Stimulated activated CD8-positive, alpha-beta memory T cell treated with anti-CD3 and anti-CD28 coated beads, Interleukin-7, amount 100 ng/mL, for 24 hours (primary cell): ENCODE measurements at places on chromosomes 5 and 9.

DNA sequence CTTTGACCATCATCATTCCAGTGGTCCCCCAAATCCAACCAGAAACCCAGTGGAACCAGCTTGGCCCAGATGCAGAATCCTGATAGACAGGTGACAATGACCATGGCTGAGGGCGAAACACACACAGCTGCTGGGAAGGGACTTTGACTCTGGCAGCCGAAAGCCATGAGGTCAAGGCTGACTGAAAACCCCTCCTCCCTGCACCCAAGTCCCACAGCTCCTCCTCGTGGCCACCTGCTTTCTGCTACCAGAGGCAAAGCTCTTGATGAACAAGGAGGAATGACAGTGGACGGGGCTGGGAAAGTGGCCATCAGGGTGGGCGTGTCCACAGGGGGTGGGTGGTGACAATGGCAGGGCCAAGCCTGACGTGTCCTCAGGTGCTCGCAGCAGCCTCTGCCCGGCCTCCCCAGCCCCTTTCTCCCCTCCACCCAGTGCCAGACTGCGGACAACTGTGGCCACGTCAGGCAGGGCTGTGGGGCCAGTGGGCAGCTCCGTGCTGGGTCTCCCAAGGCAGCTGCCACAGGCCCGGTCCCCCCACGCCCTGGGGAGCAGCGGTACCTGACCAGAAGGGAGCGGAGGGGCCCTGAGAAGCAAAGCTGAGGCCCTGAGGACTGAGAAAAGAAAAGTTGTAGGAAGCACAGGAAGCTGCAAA is 30.8 kb upstream of the SARDH start:
- DNase-seq, result no peak

- DNase-seq, result no peak
Measured at GRCh38 chr9:108271646-108272348, 584.0 kb downstream of the ACTL7B start.

DNA sequence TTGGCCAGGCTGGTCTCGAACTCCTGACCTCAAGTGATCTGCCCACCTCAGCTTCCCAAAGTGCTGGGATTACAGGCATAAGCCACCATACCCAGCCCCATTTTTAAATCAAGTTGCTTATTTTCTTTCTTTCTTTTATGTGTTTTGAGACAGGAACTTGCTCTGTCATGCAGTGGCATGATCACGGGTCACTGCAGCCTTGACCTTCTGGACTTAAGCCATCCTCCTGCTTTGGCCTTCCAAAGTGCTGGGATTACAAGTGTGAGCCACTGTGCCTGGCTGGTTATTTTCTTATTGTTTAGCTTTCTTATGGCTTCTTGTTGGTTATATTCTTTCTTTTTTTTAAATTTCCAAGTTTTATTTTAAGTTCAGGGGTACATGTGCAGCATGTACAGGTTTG is 79.7 kb upstream of the C5orf63 start:
- DNase-seq, result no peak

DNA sequence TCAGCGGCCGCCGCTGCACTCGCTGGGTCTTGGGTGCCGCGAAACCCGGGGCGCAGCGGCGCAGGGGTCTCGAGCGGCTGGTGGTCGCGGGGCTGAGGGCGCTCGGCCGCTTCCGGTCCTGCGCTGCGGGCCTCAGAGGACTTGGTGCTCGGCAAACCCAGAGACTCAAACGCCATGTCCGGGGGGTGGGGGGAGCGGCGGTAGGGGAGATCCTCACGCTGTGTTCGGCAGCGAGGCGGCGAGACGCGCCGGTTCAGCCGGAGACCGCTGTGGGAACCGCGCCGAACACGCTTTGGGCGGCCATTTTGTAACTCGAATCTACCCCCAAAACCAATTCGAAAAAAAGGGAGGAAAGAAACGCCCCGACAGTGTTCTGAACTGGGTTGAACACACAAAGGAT is 317.5 kb upstream of the CDH18 start:
- DNase-seq, result no peak

- DNase-seq, result no peak
Measured at GRCh38 chr5:174735498-174736330, 11.3 kb downstream of the MSX2 start.

- no peak for DNase-seq
Measured at GRCh38 chr5:29218138-29218537, 1975.3 kb upstream of the CDH6 start.

- DNase-seq, result no peak
Measured at GRCh38 chr5:17890501-17890900, 256.2 kb downstream of the TAF11L14 start.

DNA sequence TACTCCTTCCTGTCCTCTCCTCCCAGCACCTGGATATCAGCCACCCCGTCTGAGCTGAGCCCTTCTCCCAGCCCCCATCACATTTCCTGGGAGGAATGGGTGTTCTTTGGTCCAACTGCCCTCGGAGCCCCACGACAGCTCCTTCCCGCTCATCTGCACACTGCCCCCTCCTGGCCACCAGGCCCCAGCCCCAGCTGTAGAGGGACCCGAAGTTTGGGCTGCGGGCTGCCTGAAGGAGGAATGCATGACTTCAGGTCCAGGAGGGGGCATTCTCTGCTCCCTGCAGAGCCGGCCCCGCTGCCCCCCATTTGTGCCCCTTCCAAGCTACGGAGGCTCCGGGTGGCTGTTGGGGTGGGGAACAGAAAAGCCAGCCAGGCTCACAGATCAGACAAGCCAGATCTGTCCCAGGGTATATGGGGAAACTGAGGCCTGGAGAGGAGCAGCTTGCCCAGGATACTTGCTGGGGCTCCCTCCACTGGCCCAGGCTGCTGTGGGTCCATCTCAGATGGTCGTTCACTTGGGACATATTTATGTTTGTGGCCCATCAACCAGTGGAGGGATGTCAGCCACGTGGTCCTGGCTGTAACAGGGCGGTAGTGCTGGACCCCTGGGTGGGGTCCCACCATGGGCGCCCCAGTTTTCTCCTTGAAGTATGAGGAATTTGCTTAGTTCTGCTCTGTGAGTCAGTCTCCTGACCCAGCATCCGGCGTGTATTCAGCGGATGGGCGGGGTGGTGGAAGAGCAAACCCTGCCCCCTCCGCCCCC is 33.1 kb downstream of the DAB2IP start:
- DNase-seq, result no peak

DNA sequence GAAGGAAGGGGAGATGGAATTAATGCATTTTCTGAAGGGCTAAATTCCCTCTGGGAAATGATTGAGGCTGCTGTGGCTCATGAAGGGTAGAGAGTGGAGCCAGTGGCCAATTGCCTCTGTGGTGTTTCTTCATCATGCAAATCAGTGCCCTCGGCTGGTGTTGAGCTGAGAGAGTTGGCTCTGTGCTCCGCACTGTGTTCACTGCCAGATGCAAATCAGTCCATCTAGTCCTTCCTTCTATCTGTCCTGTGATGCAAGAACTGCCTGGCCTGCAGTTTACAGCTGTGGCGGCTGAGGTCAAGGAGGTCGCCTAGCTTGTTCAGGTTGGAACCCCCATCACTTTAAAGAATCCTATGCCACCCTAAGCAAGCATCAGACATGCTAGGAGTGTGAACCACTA is 6.0 kb downstream of the TMEM171 start:
- DNase-seq, result no peak

DNA sequence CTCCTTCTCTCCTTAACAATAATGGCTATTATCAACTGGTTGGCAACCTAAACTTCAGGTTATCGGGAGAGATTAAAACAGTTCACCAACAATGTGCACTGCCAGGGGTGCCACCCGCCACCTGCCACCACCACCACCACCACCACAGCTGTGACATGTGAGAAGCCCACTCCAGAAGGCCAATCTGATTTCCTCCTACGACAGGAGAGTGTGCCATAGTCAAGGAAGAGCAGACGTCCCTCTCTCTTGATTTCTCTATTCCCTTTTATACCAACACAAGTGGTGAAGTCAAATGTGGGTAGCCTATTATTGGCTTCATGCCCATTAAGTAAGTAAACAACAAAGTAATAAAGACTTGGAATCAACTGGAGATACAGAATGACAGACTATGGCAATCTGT is 22.4 kb downstream of the GNAQ start:
- DNase-seq, result no peak
